ENCODE measurements at places on chromosomes 7 and 10.

DNA sequence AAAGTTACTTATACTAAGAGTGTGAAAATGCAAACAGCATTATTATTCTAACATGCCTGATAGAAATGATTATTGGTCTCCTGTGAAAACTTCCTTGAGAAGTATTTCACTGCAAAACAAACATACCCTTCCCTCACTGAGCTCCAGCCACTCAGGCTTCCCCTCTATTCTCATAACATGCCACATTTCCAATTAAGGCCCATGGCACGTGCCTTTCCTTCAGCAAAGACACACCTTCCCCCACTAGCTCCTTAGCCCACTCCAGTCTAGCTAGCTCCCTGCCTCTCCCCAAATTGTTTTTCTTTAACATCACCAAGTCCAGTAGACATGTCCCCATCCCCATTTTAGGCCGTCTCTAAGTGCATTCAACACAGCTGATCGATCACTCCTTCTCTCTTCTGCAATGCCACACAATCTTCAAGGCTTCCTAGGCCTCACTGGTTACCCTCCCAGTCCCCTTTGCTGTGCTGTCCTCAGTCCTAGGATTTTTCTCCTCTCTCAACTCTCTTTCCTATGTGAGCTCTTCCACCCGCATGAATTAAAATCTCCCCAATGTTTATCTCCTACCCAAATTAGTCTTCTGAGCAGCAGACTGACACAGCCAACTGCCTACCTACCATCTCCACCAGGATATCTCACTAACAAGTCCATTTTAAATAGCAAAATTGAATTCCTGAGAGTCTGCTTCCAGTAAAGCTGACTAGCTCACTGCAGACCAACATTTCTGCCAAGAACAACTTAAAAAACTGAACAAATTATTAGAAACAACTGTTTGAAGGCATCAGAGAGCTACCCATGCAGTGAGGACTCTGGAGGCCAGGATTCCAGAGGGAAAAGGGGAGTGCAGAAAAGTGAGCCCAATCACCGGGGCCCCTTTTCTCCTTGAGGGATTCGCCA lies 11.9 kb downstream of the CYTH3 start:
- DNase-seq, result no peak

DNA sequence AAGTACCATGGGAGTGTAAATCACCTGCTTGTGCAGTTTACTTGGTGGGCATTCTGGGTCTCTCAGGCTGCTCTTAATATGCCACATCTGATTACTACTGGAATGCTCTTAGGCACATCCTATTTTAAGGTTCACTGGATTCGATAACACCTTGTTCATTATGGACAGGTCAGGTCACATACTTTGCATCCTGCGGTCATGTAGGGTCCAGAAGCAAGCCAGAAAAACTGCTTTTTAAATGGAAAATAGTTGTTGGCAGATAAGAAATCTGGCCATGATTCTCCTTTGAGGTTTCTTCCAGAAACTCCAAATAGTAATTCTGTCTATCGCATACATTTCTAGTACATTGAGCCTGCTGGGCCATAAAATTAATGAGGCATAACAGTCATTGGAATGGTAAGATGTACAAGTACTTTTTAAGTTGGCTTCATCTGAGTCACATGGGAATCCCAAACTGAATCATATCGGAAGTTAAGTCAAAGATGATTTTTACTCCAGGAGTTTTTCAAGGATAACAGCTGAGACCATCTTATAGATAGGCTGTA lies 371.9 kb downstream of the LRRTM3 start:
- DNase-seq, result no peak

GRCh38 chr10:132544744-132545658 lies 7.4 kb downstream of the INPP5A start:
- no peak for DNase-seq

- DNase-seq, result no peak
These were observed 63.9 kb upstream of the CACNA2D1 start for GRCh38 chr7:82507365-82507975.

DNA sequence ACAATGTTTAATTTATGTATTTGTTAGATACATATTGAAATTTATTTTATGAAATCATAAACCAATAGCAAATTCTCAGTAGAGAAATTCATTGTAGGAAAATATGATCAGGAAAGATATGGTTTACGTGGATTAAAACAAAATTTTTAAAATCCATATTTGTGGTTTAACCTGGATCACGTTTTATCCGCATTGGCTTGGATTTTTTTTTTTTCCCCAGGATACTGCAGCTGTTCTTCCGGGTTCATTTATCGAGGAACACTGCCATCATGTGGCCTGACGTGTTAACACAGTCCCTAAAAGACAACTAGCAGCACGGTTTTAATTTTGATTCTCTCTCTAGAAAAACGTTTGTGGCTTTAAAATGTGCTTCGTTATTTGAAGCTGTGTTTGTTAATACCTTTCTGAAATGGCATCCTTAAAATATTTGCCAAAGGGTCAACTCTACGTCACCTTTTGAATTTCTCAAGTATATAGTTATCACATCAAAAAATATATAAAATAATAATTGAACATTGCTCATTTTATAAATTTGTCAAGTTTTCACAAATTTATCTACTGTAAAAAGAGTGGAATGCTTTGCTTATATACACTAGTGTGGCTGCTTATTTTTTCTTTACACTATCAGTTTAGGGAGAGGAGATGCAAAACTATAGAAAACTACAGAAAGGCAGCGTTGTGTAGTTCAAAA lies 8.7 kb upstream of the ASB4 start:
- DNase-seq, result no peak

- DNase-seq, result no peak
These were observed 11.9 kb downstream of the TWIST1 start for GRCh38 chr7:19105546-19105945.

All from right renal cortex interstitium (tissue), 3 donors.